Kidney tubule cell (primary cell): ENCODE measurements at places on chromosomes 6 and 20.
A peak's percentile ranks its signal among the peaks of the same experiment; 100 is the strongest.

- no peak for DNase-seq
Observed at GRCh38 chr6:165545806-165546205, 117.2 kb downstream of the PDE10A start.

- DNase-seq: peak; percentile 29
Observed at GRCh38 chr6:69994251-69994650, 127.9 kb downstream of the COL19A1 start.

DNA sequence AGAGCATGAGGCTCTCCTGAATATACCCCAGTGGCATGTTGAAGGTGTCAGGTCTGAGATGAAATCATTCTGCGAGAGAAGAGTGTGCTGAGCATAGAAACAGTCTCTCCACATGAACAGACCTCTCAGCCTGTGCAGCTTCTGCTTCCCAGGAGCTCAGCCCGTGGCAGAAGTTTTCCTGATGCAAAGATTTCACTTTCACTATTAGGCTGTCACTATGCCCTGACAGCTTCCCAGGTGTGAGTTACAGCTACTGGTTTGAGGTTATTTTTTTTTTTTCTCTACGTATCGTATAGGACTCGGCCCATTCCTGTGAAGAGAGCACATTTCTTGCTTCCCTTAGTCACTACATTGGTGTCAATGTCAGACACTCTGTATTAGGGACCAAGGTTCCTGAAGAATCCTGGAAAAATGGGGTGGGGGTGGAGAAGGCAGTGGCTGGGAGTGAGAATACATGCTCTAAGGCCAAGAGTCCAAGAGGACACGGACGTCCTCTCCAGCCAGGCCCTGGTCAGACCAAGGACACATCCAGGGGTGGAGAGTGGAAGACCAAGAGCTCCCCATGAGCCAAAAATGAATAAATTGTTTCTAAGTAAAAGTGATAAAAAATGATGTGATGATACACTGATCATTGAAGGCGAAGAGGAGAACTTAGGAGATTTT is 121.2 kb upstream of the AKAP12 start:
- DNase-seq: peak; percentile 19

- no peak for DNase-seq
Observed at GRCh38 chr20:38172408-38172807, 7.3 kb upstream of the TGM2 start.

- DNase-seq: no peak
Observed at GRCh38 chr6:42372699-42373098, 79.0 kb downstream of the TRERF1 start.

DNA sequence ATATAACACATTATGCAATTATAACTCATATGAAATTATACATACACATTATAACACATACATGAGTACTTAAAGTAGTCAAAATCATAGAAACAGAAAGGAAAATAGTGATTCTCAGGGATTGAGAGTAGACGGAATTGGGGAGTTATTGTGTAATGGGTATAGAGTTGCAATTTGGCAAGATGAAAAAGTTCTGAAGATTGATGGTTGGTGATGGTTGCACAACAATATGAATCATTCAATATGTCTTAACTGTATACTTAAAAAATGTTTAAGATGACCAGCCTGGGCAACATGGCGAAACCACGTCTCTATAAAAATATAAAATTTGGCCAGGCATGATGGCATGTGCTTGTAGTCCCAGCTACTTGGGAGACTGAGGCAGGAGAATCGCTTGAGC is 372.7 kb downstream of the CDKAL1 start:
- DNase-seq: no peak

GRCh38 chr20:31903627-31904386 is 33.4 kb downstream of the TTLL9 start:
- no peak for DNase-seq

GRCh38 chr6:159131709-159132108 is 37.5 kb upstream of the FNDC1 start:
- no peak for DNase-seq

DNA sequence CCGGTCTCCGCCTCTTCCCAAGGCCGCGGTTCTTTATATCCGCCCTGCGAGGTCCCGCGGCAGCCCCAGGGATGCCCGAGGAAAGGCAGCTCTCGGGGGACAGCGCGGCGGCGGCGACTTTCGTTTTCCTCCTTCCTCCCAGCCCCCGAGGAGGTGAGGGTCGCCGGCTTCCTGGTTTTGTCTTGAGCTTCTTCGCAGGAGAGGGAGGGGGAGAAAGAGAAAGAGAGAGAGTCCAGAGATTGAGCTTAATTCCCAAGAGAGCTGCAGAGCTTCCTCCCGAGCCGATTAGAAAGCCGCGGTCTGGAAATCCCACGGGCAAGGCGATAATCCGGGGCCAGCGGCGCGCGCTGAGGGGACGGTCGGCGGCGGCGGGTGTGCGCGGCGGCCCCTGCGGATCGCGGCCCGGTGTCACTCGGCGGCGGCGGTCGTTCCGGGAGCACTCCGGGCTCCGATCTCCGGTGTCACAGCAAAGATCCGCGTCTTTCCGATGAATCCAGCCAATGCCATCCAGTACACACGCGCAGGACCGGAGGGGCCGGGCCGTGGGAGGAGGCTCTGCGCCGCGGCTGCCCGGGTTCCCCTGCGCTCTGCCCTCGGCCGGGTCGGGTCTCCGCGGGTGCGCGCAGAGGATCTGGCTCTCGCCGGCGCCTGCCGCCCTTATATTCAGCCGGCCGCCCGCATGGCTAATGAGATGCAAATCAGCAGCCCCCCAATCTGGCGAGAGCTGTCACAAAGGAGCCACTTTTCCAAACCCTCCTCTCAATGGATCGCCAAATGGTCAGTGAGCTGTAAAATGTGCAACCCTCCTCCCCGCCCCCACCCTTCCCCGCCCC is at the start of gene DLL1:
Gene DLL1 (minus strand): TSS at position 783 of the 833 bp plus-strand sequence. CDS start 939 bp downstream, outside the sequence.
- peak; percentile 39 for DNase-seq

- DNase-seq: no peak
Observed at GRCh38 chr6:75143191-75143590, 62.7 kb downstream of the COL12A1 start.

GRCh38 chr20:33649201-33649681 is 12.9 kb upstream of the C20orf144 start:
- DNase-seq: no peak

GRCh38 chr6:149364557-149364956 is 35.5 kb upstream of the SUMO4 start:
- DNase-seq: no peak

- no peak for DNase-seq
Observed at GRCh38 chr20:19112828-19113227, 99.6 kb upstream of the SLC24A3 start.

DNA sequence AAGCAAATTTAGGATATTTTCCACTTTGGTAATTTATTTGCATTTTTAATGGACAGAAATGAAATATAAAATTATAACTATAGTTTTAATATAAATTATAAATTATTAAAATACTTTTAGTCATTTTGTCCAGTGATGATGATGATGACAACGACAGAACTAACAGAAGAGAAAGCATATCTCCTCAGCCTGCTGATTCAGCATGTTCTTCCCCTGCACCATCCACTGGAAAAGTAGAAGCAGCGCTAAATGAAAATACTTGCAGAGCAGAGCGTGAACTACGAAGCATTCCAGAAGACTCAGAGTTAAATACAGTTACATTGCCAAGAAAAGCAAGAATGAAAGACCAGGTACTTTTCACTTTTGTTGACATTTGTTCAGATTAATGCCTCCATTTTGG is 64.9 kb downstream of the SENP6 start:
- no peak for DNase-seq

DNA sequence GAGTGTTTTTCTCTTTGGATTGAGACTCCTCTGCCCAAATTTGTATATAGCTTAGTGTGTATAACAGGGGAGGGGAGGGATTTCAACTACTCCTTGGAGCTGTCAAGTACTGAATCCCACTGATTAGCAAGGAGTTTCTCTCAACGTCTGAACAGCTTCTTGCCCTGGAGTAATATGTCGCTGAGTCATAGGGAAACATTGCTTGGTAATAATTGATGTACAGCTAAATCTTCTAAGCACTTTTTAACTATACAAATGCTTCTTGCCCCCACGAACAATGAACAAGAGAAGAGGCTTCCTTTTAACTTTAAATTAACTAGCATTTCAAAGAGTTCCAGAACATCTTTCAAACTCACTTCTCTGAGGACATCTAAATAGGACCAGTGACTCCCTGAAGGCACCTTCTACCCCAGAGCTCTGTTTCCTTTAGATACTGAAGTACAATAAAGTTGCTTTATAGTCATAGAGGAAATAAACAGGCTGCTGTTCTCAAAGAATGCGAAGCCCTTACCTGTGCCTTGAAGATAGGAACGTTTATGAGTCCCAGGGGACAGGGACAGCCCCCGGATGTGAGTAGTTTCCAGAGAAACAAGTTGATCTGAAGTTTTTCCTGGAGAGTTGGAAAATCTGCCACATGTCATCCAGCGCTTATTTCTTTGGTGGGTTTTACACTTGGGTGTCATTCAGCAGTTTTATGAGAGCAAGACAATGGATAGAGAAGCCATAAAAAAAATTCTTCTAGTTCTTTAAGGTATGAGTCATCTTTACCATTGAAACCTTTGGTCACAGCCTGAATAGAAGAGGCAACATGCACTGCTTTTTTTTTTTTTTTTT is 462.5 kb upstream of the BTBD3 start:
- DNase-seq: peak; percentile 92

DNA sequence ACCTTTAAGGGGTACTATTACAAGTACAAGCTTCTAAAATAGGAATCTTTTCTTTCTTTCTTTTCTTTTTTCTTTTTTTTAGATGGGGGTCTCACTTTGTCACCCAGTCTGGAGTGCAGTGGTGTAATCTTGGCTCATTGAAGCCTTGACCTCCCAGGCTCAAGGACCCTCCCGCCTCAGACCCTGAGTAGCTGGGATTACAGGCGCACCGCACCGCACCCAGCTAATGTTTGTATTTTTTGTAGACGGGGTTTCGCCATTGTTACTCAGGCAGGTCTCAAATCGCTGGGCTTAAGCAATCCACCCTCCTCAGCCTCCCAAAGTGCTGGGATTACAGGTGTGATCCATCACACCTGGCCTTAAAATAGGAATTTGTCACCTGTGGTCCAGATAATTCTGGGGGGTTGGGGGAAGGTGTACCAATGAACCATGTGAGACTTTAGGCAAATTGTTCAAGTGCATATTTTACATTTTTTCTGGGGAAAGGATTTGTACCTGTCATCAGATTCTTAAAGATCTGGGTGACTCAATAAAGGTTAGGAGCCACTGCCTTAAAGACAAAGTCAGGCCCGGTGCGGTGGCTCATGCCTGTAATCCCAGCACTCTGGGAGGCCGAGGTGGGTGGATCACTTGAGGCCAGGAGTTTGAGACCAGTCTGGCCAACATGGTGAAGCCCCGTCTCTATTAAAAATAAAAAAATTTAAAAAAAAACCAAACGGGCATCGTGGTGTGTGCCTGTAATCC is 19.7 kb upstream of the SYNJ2 start:
- DNase-seq: no peak

DNA sequence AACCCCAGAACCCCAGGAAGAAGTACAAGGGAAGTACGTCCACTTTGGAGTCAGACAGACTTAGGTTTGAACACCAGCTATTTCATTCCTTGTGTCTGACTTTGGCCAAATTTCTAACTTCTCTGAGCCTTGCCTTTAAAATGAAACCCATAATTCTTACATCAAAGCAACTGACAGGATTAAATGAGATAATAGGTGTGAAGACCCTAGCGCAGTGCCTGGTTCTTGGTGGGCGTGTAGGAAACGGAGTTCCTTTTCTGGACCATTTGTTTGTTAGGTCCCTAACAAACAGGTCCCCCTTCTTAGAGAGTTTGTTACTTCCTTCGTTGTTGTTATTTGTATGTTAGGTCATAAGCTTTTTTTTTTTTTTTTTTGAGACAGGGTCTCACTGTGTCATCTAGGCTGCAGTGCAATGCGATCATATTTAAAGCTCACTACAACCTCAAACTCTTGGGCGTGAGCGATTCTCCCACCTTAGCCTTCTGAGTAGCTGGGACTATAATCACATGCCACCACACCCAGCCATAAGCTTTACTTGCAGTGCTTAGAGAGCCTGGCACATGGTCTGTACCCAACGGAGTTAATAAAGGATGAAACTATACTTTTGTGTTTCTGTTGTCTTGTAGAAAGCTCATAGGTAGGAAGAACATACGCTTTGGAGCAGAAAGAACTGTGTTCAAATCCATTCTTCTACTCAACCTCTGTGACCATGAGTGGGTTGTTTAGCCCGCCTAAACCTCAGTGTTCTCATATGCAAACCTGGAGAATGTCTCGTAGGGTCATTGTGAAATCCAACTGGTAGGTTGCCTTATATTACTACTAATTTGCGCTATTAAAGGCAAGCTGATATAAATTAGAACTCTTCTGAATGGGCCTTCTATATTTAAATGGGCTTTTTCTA is 21.8 kb upstream of the MROH8 start:
- DNase-seq: no peak

DNA sequence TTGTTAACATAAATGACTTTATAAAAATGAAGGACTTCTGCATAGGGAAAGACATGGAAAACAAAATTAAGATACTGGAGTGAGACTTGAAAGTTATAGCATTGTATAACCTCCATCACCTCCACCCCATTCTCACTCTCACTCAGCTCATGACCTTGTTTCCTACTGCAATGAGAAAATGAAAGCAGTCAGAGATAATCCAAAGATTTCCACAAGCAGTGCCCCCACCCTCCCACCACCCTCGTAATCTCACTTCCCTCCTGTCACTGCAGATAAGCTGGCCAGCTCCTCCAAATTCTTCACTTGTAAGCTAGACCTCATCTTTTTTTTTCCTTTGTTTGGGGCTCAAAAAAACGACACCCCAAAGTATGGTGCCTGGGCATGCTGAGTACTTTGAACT is 52.9 kb upstream of the PROKR2 start:
- DNase-seq: no peak

- DNase-seq: no peak
Observed at GRCh38 chr20:38766071-38766470, 17.8 kb downstream of the ACTR5 start.

GRCh38 chr6:89406141-89406540 is 5.9 kb downstream of the RRAGD start:
- no peak for DNase-seq

GRCh38 chr6:163730246-163731210 is 316.0 kb downstream of the QKI start:
- DNase-seq: no peak

DNA sequence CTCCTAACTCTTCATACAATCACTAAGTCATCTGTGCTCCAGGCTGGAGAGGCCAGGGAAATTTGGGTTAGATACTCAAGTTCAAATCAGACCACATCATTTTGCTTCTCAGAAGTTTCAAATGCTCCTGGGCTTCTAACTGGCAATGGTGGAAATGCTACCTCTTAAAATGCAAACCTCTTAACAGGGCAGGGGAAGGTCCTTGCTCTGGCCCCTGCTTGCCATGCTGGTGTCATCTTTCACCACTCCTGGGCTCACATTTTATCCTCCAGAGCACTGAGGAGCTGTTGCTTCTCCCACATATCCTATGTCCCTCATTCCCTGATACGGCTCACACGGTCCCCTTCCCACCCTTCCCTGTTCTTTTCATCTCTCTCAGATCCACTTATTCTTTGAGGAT is 41.8 kb upstream of the NT5E start:
- DNase-seq: no peak

GRCh38 chr6:24961852-24962251 is 26.1 kb upstream of the RIPOR2 start:
- no peak for DNase-seq

DNA sequence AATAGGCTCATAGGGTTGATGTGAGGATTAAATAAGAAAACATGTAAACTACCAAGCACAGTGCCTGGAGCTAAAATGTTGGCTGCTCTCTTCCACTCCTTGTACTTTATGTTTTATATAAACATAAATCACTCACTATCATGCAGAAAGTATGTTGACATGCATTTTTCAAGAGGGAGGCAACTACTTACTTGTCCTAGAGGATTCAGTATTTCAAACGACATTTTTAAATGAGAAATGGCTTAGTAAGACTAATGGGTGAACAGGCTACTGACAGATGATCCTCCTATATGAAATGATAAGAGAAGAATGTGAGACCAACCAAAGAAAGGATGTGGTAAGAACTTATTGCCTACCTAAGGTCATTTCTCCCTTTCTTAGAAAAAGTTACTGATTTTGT is 21.0 kb downstream of the LATS1 start:
- no peak for DNase-seq
